ENCODE measurements at places on chromosomes 1 and 21.

DNA sequence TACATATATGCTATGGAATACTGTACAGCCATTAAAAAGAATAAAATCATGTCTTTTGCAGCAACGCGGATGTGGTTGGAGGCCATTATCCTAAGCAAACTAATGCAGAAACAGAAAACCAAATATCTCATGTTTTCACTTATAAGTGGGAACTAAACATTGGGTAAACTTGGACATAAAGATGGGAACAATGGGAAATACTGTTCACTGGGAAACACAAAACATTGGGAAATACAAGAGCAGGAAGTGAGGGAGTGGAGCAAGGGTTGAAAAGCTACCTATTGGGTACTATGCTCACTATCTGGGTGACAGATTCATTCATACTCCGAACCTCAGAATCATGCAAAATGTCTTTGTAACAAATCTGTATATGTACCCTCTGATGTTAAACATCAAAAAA lies 17.3 kb upstream of the PPT1 start:
- DNase-seq, result no peak

- no peak for DNase-seq
Observed at GRCh38 chr1:101044749-101045148, 19.2 kb upstream of the DPH5 start.

DNA sequence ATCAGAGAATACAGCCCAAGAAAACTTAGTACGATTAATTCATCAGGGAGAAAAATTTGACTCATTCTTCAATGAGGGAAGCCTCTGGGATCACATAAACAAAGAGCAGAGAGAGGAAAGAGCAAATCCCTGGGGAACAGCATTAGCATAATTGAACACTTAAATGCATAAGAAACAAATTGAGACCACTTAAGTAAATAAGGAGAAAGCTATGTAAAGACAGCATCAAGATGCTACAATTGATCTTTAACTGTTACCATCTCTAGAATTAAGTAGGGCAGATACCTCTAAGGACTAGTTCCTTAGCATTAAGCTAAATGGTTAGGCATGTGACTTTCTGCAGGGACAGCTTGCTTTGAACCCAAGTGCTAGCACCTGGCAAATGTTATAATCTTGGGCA lies 265.1 kb upstream of the NEGR1 start:
- no peak for DNase-seq

DNA sequence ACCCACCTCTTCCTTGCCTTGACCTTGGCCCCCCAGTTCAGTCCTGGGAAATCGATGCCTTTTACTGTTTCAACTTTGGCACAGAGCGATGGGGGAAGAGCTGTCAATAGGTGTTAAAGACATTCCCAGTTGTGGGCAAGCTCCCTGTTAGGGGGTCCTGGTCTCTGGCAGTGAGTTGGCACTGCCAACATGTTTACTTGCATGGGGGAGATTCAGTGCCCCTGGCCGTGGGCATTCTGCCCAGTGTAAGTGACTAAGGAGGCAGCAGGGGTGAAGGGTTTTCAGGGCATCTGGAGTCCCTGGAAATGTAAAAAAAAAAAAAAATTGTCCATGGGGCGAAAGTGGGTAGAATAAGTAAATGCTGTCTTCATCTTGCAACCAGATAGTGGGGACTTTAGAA lies 407.0 kb downstream of the PTPRU start:
- DNase-seq, result no peak

GRCh38 chr1:170711682-170712081 lies 47.8 kb downstream of the PRRX1 start:
- DNase-seq, result no peak

DNA sequence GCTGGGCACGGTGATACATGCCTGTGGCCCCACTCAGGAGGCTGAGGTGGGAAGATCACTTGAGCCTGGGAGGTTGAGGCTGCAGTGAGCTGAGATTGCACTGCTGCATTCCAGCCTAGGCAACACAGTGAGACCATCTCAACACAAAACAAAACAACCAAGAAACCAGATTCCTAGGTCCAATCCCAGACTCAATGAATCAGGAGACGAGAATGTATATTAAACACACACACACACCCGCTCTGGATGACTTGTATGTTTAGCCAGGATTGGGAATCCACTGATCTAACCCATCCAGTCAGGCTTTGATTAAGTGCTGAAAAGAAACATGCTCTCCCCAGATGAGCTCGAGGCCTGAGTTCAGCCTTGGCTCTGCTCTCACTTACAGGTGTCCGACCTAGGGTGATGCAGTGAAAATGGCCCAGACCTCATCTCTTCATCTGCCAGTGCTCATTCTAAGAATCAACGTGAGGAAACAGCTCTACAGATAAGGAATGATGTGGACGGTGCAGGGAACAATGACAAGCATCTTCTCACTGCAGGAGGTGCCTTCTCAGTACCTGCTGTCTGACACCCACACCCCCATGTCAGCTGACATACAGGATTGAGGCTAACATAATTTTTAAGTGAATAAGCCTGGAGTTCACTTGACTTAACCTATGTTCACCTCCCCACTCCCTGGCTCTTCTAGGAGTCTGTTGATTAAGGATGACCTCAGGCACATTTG lies 15.3 kb upstream of the SRSF4 start:
- peak; percentile 22 for DNase-seq

GRCh38 chr21:14876524-14876840 lies 188.3 kb downstream of the NRIP1 start:
- DNase-seq, result no peak

GRCh38 chr1:234989019-234989418 lies 139.6 kb downstream of the TOMM20 start:
- peak; percentile 7 for DNase-seq

- DNase-seq, result no peak
Observed at GRCh38 chr21:32802954-32803353, 31.4 kb upstream of the PAXBP1 start.

DNA sequence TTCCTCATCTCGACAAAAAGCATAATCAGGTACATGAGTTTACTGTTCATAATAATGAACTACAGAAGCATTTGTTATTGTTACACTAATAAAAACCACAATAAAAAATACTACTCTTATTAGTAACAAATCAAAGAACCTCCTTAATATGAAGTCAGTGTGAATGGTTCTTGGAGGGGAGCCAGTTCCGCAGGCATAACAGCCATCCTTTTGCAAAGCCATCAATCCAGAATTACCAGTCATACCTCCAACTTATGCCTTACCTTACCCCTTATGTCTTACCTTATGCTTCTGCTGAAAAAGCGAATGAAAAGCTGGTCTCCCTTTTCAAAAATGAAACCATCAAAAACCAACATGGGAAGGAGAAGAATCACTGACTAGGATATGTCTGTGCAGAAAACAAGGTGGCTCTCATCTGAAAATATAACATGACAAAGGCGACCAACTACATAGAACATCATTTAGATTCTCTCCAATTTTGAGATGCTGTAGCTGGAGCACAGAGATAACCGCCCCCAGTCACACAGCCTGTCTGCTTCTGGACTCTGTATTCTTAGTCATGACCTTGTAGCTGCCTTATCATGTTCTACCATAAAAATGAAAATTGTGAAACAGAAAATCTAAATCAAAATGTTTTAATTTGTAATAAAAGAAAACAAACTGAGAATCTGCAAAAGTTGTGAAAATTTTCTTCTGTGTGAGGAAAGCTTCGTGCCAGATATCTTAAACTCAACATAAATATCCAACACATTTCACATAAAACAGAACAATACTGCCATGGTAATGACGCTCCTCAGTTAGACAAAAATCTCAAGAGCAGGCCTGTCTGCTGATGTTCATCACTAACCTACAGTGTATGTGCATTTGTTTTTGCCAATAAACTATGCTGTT lies 438.2 kb downstream of the SMYD3 start:
- no peak for DNase-seq

GRCh38 chr1:56562891-56563452 lies 16.4 kb downstream of the PLPP3 start:
- DNase-seq, result no peak

- DNase-seq, result no peak
Observed at GRCh38 chr1:178867670-178868069, 3.2 kb downstream of the ANGPTL1 start.

DNA sequence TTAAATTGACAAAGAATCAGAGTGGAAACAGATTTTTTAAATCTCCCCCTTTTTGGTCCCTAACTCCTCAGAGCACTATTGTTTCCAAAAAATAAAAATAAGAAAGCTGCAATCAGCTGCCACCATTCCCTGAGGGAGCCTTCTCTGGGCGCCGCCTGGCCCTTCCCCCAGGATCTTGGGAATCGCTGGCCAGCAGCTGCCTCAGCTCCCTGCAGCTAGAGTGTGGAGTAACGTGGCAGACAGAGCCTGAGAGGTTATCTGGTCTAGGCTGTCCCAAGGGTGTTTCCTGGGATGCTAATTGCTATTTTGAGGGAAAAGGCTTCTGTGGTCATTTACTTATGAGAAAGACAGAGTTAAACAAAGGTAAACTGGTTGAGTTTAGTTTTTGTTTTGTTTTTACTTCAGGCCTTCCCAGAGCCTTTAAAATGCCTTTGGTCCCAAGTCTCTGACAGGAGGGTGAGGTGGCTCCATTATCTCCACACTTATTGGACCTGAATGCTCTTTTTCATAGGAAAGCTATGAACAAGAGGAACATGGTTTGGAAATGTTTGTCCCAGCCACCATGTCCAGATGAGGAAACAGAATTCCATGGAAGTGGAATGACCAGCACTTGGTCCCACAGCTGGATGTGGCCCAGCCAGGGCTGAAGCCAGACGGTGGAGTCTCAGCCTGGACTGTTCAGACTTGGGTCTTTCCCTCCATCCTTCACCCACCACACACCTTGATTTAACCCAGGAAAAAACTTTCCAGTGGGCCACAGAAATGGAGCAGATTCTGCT lies 14.1 kb upstream of the KIAA1614 start:
- no peak for DNase-seq

DNA sequence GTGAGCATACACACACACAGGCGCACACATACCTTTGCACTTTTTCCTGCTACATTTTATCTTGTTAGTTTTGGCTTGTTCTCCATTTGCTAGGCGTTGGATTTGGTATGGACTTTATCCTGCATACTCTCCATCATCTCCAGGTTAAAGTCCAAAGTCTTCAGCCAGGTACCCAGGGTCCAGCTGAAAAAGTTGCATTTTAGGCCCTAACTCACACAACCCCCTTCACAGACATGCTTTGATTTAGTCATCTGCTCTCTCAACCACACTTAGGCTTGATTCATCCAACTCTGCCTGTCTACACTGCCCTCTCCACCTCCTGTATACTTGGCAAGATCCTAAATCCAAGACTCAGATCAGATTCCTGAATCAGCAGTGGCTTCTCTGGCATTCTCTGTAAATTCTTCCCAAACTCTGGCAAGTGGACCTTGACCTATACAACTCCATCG lies 10.7 kb upstream of the LAMB3 start:
- DNase-seq, result no peak

DNA sequence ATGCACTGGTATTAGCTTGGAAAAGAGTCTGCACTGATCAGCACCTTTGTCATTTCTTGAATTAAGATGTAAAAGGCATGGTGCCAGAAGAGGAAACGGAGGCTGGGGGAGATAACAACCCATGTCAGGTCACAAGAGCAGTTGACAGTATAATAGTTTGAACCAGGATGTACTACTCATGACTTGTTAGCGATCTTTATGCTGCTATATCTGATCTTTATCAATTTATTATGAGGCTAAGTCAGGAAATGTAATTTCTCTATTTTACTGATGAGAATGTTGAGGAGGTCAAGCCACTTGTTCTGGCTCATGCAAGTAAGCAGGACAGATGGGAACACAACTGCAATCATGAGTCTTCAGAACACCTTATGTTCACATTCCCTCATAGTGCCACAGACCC lies 41.4 kb downstream of the RGS5 start:
- no peak for DNase-seq

GRCh38 chr1:203513585-203514031 lies 19.7 kb downstream of the OPTC start:
- DNase-seq, result no peak

GRCh38 chr1:16082283-16083038 lies 9.0 kb upstream of the FAM131C start:
- no peak for DNase-seq

DNA sequence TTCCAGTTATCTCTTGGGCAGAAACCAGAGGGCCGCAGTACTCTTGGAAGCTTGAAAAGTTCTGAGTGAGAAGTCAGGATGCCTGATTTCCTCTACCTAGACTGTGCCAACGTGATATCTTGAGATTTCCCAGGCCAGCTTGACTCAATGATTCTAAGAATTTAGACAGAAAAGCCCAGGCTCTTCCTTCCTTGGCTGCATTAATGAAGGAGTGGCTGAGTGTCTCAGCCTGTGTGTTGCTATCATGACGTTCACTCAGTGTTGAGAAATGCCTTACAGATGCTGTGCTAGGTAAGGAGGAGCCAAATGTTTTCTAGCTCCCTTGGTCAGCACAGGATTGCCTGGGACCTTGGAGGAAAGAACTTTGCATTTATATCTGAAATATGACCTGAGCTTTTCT lies 454.1 kb upstream of the USP24 start:
- DNase-seq, result peak; percentile 67

DNA sequence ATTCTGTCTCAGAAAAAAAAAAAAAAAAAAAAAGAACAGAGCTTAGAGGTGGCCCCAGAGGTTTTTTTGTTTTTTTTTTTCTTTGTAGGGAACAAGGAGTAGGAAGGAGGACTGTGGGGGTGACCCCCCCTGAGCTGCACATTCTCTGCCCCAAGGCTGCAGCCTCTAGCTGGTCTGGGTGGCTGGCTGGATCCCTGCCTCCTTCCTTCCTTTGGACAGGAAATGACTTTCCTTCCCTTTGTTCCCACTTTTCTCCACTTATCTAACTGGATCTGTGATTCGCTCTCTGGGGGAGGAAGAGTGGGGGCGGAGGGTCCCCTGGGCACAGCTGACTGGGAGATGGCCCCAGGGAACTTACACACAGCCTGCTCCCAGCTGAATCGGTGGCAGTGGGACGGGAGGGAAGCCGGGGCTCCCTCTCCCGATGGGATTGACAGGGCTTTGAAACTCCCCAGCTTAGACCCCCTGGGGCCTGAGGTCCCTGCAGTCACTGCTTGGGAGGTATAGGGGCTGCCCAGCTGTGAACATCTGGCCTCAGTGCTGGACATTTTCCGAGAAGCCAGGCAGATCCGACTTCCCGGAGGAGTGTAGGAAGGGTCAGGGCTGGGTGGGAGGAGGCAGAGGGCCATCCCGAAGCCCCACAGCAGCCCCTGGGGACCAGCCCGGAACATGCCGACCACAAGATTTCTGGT lies 2.1 kb downstream of the FBLIM1 start:
- peak; percentile 82 for DNase-seq

DNA sequence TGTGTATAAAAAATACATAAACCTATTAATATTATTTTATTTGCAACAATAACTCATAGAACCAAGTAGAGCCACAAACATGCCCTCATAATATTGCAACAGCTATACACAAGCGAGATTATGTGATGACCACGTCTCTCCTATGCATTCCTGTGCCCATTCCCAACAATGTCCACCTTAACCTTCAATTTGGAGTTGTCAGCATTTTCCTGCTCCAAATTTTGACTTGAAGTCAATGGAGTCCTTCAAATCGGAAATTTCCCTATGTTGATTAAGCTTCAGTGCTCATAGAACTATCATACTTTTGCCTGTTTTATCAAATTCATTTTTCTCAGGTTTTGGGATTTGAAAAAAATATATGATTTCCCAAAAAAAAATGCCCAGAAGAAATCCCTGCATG lies 27.4 kb upstream of the FAM20B start:
- no peak for DNase-seq
